ENCODE measurements at places on chromosomes 4 and X.

DNA sequence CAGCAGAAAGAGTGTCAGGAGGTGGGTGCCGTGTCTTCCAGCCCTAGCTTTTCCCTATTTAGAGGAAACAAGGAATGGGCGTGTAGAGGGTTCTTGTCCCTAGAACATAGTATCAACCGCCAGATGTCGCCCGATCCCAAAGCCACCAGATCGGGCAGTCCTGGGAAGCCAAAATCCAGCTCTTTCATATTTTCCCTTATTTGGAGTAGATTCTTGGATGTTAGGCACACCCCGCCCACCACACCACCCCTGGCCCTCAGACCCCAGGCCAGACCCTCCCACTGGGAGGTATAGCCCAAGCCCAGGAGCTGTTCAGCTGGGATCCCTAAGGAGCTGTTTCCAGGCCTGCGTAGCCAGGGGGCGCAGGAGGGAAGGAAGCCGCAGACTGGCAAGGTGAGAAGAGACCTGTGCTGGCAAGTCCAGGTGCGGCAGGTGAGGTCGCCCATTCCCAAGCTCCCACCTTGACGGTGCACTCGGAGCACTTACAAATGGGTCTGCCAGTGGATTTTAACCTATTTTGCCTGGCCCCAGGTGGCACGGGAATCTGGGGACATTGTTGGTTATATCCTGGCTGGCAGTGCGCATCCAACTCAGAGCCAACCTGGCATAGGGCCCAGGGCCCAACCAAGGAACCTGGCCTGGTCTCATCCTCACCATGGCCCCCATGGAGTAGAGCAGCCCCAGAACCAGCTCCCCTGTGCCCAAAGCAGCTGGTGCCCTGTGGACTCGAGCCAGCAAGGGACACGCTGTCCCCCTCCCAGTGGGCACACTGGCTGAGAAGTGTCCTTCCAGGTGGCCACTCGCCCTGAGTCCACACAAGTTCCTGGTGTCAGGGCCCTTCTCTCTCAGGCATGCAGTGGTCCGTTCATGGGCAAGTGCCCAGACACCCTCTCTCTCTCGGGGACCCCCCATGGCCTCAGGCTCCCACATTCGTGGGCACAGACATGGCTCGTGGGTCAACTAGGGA is 811 bp downstream of the FLNA start:
- peak; percentile 87 for DNase-seq

- no peak for DNase-seq
These were observed 553.4 kb downstream of the PPP4R3C start for GRCh38 chrX:26909728-26910127.

DNA sequence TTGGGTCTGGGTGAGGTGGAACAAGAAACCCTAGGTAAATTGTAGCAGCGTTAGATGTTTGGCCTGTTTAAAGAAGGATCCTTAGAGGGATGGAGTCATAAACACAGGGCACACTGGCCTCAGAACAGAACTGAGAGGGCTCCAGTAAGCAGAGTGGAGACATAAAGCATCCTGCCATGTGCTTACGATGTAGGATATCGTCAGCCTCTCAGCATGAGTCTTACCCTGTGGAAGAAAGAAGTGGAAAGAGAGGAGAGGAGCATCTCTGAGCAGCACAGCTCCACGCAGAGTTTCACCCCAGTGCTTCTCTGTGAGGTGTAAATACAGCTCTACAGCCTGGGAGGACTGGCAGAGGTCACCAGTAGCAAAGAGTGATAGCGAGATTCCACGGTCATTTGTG is 27.8 kb upstream of the SORBS2 start:
- DNase-seq: peak; percentile 46

DNA sequence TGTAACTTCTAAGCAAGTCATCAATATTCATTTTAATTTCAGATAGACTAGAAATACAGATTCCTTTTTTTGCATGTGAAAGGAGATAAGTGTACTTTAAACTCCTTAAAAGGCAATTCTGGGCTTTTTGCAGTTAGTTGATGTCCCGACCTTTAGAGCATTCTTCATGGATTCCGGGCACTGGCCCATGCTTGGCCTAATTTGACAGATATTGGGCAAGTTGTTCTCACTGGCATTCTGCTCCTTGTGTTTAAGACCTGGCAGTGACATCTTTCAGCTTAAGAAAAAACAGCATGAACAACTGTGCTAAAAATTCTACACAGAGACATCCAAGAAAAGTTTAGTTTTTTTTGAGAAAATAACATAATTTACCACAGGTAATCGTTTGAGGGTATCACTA is 1037.2 kb downstream of the PCDH18 start:
- DNase-seq: peak; percentile 26

DNA sequence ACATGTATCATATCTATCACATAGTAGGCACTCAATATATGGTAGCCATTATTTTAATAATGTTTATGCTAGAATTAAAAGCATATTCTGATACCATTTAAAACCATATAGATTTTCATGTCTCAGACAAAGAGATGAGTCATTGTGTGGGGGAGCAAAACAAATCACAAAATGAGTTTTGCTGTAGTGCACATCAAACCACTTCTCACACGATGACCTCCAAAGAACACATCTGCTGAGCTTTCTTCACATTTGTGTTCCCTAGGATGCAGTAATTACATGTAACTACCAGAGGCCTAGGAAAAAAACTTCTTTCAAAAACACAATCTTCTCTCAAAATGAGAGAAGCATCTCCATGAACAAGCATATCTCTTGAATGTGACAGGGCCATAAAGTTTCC is 56.1 kb upstream of the BRS3 start:
- DNase-seq: no peak

- no peak for DNase-seq
These were observed 231.8 kb upstream of the AGA start for GRCh38 chr4:177673985-177674489.

DNA sequence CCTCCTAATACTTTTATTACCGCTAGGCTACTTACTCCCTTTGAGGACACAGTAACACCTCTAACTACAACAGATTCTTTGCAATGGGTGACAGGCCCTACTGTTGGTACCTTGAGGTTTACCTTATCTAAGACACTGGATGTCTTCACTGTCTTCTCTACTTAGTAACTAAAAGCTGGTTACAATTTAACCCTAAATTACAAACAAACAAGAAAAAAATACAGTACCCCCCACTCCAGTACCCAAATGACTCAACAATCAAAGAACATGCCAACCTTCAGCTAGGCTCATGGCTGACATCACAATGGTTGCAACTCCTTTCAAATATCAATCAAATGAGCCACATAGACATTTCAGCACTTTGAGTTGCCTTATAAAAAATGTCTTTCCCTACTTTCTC is 198.0 kb downstream of the GUCY2F start:
- no peak for DNase-seq

- DNase-seq: no peak
These were observed 24.1 kb downstream of the SPOCK3 start for GRCh38 chr4:167210166-167210565.

DNA sequence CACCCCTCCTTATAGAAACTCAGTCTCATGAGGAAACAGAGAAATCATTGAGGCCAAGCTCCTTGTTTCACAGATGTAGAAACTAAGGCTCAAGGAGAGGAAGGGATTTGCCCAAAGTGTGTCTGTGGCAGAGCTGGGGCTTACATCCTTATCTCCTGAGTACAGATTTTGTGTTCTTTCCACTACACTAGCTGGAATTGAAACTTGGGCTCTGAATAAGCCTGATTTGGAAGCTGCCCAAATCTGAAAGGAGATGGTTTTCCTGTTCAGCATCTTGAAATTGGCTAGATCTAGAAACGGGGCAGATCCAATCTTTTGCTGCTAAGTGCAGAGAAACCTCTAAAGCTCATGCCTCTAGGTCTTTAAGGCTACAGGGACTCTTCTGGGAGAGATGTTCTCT is 24.3 kb downstream of the AWAT2 start:
- DNase-seq: no peak

- no peak for DNase-seq
These were observed 85.6 kb downstream of the SHROOM2 start for GRCh38 chrX:9871701-9872268.

DNA sequence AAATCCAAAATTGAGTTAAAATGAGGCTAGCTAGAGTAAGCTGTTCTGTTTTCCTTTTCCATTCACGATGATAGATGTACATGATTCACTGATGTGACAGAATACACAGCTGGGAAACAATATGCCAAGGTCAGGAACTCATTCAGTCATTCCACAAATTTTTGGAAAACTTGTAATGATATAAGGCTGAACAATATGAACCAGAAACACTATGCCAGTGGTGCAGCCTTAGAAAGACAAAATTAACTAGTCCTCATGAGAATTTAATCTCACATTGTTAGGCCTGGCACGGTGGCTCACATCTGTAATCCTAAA is 50.0 kb upstream of the NDST3 start:
- DNase-seq: no peak

GRCh38 chr4:70518716-70519115 is 347 bp downstream of the AMTN start:
- no peak for DNase-seq

DNA sequence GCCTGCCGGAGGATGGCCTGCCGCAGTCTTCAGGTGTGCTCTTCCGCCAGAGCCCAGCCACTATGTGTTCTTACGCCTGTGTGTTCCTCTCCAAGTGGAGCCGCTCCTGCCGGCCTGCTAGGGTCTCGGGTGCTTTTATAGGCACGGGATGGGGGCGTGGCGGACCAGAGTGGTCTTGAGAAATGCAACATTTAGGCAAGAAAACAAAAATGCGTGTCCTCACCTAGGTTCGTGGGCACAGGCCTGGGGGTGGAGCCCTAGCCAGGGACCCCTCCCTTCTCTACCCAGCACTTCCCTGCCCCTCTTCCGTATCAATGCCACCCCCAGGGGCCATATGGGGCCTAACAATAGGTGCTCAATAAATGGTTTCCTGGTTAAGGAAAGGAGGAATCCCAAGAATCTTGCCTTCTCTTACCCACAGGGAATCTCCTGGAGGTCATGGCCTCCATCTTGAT is 34.4 kb upstream of the LRBA start:
- no peak for DNase-seq

DNA sequence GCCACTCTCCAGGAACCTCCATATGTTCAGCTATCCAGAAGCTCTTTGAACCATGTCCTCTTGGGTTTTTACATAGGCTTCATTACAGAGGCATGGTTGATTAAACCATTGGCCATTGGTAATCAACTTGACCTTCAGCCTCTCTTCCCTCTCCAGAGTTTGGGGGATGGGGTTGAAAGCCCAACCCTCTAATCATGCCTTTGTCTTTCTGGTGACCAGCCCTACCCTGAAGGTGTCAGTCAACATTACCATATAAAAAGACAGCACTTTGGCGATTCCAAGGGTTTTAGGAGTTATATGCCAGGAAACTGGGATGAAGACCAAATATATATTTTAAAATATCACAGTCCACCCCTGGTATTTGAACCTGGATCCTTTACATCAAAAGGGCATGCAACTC is 222.5 kb downstream of the CHIC1 start:
- no peak for DNase-seq

DNA sequence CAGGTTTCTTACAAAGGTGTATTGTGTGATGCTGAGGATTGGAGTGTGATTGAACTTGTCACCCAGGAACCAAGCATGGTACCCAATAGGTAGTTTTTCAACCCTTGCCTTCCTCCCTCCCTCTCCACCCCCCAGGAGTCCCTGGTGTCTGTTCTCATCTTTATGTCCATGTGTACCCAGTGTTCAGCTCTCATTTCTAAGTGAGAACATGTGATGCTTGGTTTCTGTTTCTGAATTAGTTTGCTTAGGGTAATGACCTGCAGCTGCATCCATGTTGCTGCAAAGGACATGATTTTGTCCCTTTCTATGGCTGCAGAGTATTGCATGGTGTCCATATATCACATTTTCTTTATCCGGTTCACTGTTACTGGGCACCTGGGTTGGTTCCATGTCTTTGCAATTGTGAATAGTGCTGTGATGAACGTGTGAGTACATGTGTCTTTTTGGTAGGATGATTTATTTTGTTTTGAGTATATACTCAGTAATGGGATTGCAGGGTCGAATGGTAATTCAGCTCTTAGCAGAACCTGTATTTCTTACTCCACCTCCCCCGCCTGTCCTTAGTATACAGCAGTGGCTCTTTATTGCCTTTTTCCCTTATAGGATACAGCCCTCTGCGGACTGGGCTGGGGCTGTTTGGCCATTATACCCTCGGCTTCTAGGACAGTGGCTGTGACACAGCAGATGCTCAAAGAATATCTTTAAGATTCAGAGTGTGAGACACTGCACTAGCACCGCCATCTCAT is 145.4 kb downstream of the PTTG2 start:
- DNase-seq: no peak
